ENCODE measurements at places on chromosomes 11 and 22.

- DNase-seq, result no peak
Measured at GRCh38 chr11:76244316-76244851, 38.1 kb upstream of the WNT11 start.

DNA sequence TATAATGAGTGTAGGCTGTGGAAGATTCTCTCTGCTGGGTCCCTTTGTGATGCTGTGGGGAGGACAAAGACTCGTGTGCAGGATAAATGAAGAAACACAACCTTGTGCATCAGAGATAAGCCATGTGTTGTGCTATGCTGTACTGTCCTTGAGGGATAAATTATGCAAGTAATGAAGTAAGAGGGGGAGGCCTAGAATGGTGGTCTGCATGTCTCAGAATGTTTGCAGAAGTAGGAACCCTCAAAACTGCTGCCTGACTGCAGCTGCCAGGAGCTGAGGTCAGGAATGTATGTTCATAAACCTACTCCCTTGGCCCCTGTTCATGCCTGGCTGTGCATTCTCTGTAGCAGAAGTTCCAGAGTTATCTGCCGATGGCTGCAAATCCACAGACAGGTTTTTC lies 4.6 kb upstream of the SMCO4 start:
- no peak for DNase-seq

DNA sequence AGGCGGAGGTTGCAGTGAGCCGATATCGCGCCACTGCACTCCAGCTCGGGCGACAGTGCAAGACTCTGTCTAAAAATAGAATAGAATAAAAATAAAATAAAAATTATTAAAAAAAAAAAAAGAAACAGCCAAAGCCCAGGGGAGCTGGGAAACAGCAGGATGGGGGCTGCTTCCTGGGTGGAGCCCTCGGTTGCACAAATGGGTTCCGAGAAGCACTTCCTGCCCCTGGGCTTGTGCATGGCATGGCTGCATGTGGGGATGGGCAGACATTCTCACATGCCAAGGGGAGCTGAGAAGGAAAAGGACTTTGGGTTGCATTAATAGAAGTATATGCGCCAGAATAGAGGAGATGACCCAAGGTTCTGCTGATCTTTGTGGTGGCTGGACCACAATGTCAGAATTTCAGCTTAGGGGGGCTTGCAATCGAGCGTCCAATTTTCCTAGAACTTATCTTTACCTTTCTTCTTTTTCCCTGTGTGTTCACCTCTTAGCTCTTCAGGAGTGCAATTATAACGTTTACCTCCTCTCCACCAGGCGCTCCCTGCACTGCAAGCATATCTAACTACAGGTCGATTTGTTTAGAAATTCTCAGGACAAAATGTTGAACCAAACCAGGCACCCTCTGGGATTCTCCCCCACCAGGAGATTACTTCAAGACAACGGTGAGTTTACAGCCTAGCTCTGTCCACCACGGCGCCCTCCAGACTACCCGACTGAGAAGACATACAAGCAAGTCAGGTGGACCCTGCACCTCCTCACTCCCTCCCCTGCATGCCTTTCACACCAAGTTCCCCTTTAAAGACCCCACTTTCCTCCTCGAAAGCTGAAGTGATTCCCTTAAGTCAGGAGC lies 53.2 kb downstream of the SHISAL1 start:
- no peak for DNase-seq

- no peak for DNase-seq
Measured at GRCh38 chr11:121521145-121522042, 68.6 kb upstream of the SORL1-AS1 start.

DNA sequence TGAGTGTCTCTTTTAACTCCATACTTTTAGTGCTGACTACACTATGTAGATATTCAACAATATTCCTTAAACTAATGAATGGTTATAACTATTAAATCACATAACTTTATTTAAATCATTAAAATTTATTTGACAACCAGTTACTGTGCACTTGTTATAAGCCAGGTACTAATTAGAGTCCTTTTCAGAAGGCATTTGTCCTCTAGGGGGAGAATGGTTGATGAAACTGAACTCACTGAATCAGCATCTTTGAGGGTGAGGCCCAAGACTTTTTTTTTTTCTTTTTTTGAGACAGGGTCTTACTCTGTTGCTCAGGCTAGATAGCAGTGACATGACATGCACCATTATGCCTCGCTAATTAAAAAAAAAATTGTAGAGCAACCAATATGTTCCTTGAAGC lies 515.6 kb upstream of the CCDC90B start:
- DNase-seq, result no peak

DNA sequence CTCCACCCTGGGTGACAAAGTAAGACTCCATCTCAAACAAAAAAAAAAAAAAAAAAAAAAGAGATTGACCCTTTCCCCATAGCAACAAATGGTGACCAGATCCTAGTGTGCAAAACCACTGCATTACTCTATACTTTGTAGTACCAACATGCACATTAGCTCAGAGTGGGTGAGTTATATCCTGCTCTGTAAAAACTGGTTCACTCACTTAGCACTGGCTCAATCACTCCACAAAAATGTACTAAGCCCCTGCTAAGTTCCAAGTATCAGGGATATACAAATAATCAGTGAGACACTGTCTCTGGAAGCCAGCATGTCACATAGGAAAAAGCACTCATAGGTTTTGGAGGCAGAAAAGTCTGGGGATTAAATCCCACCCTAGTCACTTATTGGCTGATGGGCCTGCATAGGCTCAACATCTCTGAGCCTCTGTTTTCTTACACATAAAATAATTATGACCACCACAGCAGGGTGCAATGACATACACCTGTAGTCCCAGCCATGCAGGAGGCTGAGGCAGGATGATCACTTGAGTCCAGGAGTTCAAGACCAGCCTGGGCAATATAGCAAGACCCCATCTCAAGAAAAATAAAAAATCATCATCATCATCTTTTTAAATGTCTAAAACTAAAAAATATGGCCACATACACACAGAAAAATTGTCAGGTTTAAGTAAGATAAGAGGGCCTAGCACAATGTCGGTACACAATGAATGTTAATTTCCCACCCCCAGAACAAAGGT lies 11.9 kb downstream of the FAM168A start:
- DNase-seq, result peak; percentile 26

GRCh38 chr22:40107244-40107643 lies 70.5 kb upstream of the TNRC6B start:
- no peak for DNase-seq

DNA sequence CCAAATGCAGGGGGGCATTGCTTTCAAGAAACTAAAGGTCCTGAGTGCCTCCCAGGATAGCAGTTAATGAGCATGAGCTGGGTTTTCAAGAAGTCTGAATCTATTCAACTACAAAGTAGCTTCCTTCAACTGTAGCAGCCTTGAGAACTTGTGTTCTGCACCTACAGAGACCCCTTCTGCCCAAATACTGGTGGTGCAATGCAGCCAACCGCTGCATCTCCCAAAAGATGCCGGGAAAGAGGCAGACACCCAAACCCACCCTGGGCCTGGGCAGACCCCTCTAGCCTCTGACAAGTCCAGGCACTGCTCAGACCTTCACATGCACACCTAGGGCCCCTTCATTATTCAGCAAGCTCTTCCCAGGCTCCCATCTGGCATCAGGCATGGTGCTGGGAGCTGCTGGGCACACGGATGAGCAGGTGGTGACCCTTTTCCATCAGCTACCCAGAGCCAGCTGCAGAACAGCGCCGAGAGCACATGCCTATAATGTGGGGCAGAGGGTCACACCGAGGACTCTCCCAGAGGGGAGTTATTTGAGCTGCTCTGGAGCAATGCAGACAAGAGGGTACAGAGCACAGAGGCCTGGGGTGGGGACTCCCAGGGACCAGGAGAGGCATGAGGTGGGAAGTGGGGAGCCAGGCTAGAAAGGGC lies 44.9 kb upstream of the ETS1 start:
- no peak for DNase-seq

All from AG04449 (cell line).